ENCODE measurements at places on chromosomes 16 and 17.

- ATAC-seq = no peak
Measured at GRCh38 chr16:85531516-85531915, 81.6 kb upstream of the GSE1 start.

DNA sequence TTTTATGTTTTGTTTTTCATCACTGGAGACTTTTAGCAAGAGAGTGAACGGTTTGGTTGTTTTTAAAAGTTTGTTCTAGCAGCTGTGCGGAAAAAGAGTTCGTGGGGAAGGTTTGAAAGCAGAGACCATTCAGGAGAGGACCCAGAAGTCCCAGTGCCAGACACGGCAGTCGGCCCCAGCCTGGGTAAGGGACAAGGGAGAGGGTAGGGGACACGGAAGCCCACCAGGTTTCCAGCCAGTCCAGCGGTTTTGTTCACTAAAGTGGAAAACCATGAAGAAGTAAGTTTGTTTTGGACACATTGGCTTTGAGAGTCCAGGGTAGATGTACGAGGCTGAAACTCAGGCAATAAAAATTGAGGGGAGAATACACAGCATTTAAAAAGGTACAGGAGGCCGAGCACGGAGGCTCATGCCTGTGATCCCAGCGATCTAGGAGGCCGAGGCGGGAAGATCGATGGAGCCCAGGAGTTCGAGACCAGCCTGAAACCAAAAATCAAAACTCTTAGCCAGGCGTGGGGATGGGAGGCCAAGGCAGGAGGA is 56.8 kb upstream of the RPH3AL start:
- ATAC-seq = no peak

DNA sequence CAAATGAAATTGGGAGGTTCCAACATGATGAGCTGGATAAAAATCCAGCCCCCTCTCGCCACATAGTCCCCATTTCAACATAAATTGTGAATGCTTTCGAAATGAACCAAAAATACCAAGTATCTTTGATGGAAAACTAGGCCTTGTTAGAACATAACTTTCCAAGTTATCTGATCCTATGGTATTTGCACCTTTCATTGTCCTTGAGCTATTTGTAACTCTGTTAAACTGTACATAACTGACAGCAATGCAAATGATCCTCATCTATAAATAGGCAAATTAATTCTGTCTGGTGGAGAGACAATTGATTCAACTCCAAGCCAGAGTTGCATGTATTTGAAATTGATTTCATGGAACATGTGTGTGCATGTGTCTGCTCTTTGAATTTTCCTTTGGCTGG is 18.2 kb downstream of the CMTM4 start:
- ATAC-seq = no peak

DNA sequence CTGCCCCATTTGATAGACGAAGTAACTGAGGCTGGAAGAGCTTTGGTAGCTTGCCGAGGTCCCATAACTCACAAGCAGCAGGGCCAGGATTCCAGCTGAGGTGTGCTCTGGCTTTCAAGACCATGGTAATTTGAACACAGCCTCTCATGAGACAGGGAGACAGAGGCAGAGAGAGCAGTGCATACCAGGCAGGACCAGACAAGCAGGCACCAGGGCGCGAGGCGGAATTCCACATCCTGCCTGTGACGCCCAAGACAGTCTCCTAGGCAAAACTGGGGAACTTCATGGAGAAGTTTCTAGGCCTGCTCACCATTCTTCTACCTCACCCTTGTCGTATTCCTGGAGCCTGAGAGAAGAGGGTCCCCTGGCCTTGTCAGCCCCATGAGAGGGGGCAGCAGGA is 19.2 kb downstream of the SDK2 start:
- no peak for ATAC-seq

DNA sequence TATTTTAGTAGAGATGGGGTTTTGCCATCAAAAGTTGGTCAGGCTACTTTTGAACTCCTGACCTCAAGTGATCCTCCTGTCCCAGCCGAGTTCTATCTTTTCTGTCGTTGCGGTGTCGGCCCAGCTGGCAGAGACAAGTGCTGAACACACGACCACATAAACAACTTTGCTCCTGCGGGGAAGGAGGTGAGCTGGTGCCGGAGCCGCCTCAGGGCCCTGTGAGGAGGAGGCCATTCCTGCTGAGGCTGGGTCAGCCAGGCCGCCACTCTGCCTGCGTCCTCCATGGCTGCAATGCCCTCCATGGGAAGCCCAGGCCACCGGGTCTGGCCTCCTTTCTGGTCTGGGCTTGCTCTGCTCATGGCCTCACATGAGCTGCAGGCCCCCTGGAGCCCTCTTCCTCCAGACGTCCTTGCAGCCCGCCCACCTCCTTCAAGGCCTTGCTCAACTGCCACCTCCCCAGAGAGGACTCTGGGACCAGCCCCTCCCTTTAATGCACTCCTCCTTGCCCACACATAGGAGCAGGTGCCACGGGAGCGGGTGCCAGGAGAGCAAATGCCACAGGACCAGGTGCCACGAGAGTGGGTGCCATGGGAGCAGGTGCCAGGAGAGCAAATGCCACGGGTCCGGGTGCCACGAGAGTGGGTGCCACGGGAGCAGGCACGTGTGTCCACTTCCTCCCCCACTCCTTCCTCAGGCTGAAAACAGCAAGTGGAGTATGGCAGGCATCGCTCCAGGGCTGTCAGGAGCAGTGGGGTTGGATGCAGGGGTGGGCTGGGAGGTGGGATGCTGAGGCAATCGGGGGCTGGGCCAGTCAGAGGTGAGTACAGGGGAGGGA is 28.4 kb upstream of the CBFA2T3 start:
- no peak for ATAC-seq

DNA sequence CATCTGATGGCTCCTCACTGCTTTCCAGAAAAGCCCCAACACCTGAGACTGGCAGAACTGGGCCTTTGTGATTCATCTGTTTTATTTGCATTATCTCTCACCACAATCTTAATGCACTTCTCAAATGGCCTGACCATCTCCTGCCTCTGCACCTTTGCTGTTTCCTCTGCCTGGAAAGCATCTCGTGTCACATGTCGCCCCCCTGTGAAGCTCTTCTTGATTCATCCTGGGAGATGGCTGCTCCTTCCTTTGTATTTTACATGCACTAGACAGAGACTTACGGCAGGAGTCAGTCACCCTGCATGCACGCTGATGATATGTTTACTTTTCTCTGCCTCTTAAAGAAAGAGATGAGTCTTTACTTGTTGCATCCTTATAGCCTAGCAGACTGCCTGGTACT is 30.0 kb downstream of the HNF1B start:
- no peak for ATAC-seq
